ENCODE measurements at places on chromosomes 12 and 14.

GRCh38 chr12:121475279-121475678 is 75.4 kb downstream of the RNF34 start:
- DNase-seq: no peak

DNA sequence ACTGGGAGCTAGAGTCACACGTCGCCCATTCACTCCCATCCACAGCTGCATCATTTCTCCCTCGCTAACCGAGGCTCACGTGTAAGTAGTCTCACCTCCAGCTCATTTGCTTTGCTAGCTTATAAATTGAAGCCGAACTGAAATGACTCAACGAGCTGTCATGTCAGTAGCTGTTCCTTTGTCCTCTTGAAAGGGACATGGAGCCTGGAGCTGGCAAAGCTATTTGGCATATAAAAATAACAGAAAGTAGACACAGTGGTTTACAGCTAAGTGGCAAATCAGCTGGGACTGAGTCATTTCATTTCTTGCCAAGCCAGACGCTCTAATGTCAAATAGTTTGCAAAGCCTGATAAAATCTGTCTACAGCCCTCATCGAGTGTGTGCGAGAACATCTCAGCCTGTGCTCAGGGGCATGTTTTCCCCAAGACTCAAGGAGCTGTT is 114.4 kb upstream of the TMEM233 start:
- DNase-seq: no peak

- DNase-seq: no peak
Measured at GRCh38 chr14:32734261-32734660, 204.4 kb upstream of the NPAS3 start.

GRCh38 chr12:5989621-5990020 is 44.6 kb upstream of the ANO2 start:
- DNase-seq: no peak

DNA sequence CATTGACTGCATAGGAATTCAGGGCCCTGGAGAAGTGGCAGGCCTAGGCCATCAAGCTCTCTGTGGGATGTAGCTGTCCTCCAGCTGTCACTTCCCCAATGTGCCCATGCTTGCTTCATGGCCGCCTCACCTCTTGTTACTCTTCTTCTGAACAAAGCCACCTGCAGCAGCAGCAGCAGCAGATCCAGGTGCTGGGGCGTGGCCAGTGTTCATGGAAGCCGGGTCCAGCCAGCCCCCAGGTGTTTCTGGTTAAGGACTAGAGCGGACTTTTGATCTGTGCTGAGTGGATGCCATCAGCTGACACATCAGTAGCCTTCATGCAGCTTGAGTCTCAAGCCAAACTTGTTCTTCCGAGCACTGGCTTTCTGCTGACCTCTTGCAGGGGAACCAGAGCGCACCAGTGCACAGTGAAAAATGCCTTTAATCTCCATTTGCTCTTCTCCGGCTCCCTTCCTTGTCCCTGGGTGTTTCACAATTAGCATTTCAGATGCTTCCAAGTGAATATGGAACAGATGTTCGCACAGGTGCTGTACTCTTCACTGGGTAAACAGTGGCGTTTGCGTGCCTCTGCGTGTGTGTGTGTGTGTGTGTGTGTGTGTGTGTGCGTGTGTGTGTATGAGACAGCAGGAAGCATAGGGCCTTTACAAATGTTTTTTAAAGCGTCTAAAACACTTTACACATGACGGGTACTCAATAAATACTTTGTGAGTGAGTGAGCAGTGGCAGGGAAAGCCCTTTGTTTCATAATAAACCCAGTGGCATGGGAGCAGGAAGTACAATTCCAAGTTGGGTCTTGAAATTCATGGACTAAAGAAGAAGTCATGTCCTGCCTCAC is 20.1 kb downstream of the TPCN1 start:
- DNase-seq: no peak

DNA sequence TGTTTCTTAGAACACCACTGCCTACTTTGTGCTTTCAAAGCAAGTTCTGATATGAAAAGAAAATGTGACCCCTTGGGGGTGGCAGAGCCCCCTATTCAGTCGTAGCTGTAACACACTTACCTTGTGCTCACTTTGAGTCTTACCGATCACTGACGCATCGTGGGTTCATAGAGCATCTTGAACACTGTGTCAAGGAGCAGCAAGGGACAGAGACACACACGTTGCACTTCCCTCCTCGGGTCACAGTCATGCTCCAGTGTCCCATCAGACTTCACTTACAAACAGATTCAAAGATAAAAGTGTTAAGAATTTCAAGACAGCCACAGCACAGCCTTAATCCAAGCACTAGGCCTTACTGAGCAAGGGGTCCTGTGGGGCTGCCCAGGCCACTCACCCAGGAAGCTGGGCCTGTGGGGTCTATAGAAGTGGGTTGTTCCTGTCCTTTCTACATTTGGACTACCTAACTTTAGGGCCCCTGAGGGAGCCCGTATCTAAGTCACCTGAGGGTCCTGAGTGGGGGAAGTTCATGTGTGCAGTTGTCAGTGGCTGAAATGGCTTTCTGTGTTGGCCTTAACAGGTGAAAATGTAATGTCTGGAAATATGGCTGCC is 75.4 kb upstream of the BDKRB2 start:
- no peak for DNase-seq

- peak; percentile 76 for DNase-seq
Measured at GRCh38 chr12:112979041-112979680, 842 bp downstream of the OAS2 start.
